ENCODE measurements at places on chromosomes 4 and X. TPM values are rescaled to one million over a fixed set of nuclear protein-coding genes. Genes with fewer than 3 reads are reported as not detected.

Gene PPARGC1A
- total RNA-seq, result not detected

Gene SPANXD
- not detected for total RNA-seq

Gene EIF1AX
- 49.7 TPM for total RNA-seq

Gene XAGE1A
- not detected for total RNA-seq

Gene CLDN34
- not detected for total RNA-seq

Gene USP27X
- 1.1 TPM for total RNA-seq

Gene PDLIM3
- not detected for total RNA-seq

Gene LSM6
- 26.2 TPM for total RNA-seq

Gene GPRASP1
- total RNA-seq, result 1.4 TPM

Gene BMPR1B
- total RNA-seq, result not detected

Gene MMRN1
- total RNA-seq, result 0.17 TPM

Gene CCKAR
- not detected for total RNA-seq

Gene TLR6
- total RNA-seq, result 2.7 TPM

Gene TLR10
- total RNA-seq, result not detected

Gene VSIG4
- not detected for total RNA-seq

Gene ZAR1
- not detected for total RNA-seq

DNA sequence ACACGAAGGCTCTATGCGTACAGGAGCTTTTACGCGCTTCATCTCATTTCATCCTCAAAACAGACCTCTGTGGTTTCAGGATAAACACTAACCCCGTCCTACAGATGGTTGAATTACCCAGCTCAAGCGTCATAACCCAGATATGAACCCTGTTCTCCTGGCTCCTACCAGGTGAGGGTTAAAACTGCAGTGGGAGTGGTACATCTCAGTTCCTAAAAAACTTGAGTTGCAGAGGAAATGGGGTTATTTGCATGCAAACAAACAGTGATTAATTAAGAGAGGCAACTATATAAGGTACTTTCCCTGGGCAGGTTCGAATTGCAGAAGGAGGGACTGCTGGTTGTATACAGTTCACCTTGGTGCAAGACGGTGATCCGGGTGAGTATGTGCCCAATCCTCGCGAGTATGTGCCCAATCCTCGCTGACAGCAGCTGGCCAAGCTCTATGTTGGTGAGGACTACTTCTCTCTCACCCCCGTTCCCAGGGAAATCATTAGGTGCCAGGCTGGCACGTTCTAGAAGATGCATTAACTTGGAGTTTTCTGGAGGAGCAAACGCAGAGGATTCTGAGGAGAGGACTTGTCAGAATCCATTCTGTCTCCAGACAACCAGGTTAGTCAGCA, 72.6 kb downstream of the FHDC1 start:
- ATAC-seq, result no peak

- no peak for ATAC-seq
Observed at GRCh38 chrX:100944601-100945000, 15.9 kb upstream of the XKRX start.

GRCh38 chr4:170122252-170122651, 32.5 kb upstream of the AADAT start:
- ATAC-seq, result no peak

- ATAC-seq, result no peak
Observed at GRCh38 chr4:159337041-159337440, 234.2 kb downstream of the RAPGEF2 start.

GRCh38 chrX:39936886-39937770, 160.6 kb downstream of the BCOR start:
- peak; percentile 69 for ATAC-seq

GRCh38 chr4:41881981-41882624, 53.1 kb upstream of the TMEM33 start:
- ATAC-seq, result no peak

DNA sequence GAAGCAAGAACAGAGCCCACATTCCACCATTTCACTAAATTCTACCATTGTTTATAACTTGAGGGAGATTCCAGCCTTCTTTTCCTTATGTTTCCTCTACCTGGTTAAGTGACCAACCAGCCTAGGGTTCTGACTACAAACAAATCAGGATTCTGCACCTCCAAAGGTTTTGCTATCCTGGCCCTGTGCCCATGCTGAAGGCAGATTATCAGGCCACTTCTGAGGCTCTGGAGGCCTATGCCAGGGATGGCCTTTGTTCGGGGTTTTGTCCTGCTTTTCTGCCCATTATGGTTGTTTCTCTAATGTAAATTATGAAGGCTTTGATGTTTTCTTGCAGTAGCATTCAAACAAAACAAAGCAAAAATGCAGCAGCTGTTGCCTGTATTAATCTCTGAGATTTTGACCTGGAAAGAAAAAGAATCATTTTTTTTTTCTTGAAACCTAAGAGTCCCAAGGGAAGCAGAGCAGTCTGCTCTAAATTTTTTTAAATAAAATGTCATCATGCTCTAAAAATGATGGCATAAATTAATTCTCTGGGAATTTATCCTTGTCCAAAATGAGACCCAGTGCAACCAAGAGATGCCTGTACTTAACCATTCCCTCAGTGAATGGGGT, 55.6 kb downstream of the RNF150 start:
- no peak for ATAC-seq

- ATAC-seq, result no peak
Observed at GRCh38 chr4:176052744-176053143, 12.9 kb upstream of the WDR17 start.

DNA sequence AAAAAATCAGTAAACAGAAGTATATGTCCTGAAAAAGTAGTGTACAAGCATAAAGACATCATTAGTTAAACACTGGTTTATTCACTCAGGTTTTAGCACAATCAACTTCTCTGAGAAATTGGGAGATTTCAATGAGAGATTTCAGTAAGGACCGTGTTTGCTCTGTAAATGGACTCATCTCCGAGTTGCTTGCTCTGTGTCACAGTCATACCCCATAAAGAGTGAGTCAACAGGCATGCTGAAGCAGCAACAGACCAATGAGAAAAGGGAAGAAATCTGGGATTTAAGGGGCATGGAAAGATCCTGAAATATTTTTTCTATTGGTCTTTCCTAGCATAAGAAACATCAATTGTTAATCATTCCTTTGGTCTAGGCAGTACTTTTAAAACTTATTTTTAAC, 4.7 kb downstream of the GLUD2 start:
- ATAC-seq, result no peak

DNA sequence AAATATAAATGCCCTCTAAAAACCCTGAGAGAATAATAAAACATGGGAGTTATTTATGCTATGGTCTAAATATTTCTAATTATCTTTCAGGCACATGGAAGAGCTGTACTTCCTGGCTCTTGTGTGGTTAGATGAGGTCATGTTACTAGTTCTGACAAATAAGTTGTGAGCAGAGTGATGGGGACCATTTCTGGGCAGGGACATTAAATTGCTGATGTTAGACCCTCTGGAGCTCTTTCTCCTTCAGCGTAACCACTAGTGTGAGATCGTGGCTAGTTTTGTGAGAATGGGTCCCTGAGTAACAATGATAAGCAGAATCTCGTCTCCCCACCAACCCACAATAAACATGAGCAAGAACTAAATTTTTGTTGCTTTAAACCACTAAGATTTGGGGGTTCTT, 108.0 kb downstream of the MAML3 start:
- no peak for ATAC-seq

- peak; percentile 86 for ATAC-seq
Observed at GRCh38 chrX:134622056-134622812, 36.0 kb downstream of the PLAC1 start.

DNA sequence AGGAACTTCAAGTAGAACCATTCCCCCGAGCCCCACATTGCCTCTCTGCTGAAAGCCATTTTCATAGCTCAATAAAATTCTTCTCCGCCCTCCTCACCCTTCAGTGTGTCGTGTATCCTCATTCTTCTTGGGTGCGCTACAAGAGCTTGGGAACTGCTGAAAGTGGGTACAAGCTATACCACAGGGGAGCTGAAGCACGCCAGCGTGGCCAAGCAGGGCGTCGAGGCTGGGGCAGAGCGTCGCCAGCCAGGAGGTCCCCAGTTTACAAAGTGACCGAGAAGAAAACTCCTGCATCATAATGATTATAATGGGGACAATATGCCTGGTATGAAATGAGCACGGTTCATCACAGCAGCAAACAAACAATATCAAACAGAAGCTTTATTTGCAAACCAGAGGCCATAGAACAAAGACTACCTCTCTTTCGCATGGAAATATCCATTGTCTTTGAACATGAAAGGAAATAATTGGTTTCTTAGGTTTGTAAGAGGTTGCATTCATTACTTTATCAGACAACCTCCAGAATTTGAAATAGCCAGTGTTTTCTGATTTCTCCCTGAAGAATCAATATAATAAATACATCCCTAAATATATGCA, 34.3 kb downstream of the RELL1 start:
- ATAC-seq, result no peak

DNA sequence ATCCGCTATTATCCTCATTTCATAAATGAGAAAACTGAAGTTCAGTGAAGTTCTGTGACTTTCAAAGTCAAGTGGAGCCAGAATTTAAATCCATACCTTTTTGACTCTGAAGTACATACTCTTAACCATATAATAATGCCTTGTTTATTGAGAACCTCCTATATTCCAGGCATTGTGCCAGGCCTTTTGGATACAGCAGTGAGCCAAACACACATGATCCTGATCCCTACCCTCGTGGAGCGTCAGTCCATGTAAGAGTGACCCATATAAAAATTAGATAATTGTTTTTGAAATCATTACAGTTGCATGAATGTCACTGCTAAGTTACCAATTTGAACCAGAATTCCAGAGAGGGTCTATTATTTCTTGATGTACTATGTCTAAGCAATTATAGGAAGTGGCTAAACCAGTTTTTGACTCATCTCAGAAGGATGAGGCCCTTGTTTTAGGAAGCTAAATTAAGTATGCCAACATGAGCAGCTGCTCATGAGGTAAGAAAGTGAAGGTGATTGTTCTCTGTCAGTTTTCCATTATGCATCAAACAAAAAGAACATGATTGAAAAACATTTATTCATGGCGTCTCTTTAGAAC, 289.5 kb downstream of the GLUD2 start:
- ATAC-seq, result no peak

DNA sequence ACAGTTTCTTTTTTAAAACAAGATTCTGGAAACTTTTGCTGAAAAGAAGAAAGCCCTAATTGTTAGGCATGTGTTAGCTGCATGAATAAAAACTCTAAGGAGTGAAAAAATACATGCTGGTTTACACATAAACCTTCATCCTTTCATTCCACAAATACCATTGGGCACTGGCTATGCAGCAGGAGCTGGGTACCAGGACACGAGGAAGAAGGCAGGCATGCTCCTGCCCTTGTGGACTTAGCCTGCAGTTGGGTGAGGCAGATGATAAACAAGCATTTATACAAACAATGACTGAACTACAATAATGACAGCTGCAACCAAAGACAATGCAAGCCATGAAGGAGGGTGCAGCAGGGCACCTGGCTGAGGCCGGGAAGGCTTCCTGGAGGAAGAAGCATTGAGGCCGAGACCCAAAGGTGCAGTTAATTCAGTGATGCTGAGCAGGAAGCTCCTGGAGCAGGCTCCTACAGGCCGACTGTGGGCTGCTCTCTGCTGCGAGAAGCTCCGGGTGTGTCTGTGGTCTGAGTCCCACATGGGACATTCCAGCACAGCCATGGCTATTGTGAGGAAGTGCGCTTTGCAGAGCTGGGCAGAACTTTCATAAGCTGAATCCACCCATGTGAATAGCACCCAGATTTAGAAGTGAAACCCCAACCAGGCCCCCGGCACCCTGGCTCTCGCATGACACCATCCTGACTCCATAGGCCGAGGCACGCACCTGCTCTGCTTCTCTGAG, 44.0 kb upstream of the MXD4 start:
- no peak for ATAC-seq

DNA sequence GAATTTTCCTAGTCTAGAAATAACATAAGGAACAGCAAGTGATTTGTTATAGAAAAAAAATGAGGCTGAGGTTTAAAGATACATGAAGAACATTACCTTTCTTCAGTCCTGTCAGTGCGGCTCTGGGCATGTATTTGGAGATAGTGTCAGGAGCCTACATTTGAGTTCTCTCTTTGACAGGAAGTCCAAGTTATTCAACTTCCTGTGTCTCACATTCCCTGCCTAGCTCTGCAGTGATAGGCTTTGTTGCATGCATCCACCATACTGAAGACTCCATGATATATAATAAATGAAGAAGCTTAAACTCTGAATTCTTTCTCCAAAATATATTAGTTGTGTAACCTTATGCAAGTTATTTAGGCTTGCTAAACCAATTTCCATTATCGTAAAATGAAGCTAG, 148.7 kb downstream of the RELL1 start:
- ATAC-seq, result no peak

DNA sequence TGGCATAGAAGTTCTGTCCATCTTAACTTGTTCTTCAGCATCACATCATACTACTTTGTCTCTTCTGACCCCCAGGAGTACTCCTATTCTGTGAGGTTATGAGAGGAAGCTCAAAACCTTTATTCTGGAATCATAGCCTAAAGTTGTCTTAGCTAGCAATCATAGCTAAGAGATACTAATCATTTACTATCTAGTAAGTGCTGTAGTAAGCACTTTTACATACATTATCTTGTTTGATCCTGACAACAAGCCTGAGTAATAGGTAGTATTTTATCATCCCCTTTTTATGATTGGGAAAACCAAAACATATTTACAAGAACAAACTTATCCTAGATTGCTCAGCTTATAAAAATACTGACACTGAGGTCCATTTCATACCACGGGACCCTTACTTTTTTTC, 14.3 kb upstream of the LHFPL1 start:
- ATAC-seq, result no peak

DNA sequence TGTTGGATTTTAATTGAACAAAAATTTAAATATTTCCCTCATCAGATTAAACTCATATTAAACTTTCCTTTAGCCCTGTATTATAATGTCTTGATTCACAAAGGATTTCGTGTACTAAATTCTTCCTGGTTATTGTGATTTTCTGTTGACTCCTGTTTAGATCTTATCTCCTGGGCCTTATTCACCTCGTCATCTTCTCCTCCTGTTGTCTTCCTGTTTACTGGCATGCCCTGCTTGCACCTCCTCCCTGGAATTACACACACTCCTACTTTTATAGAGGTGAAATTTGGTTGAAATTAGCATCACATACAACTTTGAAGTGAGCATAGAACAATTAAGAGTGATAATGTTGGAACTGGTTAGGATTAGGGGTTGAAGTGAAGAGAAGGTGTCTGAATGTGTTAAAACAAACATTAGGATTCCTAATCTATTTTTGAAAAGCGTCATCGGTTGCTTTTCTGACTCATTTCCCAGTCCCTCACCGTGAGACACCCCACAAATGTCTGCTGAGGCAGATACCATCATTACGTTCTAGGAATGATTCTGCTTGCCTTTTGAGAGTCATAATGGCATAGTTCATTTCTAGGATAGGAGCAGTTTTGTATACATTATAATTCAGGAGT, 32.5 kb downstream of the TLL1 start:
- peak; percentile 18 for ATAC-seq

GRCh38 chrX:110915111-110915510, 119.5 kb upstream of the CHRDL1 start:
- ATAC-seq, result no peak

Measured in activated T-helper 17 cell treated with anti-CD3 and anti-CD28 coated beads, Interleukin-2, amount 50 U/mL, for 72 hours (primary cell).